SHP77 (cell line): ENCODE measurements at places on chromosomes 1 and 21.

DNA sequence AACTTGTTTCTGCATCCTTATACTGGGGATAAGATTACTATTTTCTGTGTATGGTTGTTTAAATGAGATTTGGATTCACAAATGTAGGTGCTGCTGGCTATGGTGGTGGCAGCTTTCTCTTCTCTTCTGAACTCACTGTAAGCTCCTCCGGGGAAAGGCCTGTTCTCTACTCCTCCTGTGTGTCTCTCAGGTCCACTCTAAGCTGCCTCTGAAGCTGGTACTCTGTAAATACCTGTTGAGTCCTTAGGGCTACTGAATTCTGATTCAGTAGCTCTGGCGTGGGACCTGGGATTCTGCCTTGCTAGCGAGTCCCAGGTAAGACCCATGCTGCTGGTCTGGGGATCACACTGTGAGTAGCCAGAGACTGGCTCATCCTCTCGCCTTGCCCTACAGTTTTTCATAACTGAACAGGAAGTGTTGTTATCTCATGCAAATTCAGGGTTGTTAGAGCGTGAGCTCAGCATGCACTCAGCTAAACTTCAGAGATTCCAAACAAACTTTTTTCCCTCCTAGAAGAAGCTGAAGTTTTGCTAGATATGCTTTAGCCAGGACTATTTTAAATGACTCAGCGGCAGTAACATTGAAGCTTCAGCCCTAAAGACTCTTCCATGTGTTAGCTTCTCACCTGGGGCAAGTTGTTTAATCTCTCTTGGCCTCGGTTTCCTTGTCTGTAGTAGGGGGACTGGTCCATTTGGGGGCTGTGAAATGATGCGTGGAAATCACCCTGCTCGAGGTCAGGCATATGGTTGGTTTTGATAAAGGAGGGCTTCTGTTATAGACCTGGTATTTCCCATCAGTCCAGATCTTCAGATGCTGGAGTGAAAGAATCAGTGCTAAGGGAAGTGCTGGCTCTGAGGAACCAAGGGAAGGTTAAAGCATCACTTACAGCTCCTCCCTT, 271.5 kb upstream of the TMEM51 start:
- DNase-seq: no peak

DNA sequence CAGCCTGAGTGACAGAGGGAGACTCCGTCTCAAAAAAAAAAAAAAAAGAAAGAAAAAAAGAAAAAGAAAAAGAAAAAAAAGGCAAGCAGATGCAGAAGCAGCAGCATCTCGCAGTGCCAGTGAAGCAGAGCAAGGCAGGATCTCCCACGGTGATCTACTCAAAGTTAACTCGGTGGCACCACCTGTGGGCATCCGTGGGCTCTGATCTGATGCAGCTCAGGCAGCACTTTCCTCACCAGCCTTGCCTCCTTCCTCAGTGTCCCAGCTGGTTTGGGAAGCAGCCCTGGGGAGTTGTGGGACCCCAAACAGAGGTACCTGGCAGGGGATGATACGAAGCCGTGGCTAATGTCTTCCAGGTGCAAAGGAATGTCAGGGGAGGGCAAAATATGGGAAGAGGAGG, 104.3 kb upstream of the KRTAP19-8 start:
- DNase-seq: no peak

GRCh38 chr1:27891196-27891889, 19.0 kb downstream of the THEMIS2 start:
- DNase-seq: no peak

DNA sequence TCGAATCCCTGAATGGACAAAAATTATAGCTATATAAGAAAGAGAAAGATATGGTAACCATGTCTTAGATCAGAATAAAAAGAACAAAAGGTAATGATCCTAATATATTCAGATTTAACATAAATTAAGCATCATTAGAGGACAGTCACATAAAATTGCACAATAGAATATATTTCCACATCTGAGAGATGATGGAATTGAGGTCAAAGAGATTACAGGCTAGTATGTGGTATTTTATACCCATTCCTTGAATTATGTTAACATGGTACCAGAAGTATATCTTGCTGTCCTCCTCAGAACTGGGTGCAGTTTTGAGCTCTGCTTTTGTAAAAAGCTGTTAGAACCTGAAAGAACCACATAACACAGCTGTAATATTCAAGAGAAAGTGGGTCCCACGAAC, 245.6 kb upstream of the HOOK1 start:
- DNase-seq: no peak

DNA sequence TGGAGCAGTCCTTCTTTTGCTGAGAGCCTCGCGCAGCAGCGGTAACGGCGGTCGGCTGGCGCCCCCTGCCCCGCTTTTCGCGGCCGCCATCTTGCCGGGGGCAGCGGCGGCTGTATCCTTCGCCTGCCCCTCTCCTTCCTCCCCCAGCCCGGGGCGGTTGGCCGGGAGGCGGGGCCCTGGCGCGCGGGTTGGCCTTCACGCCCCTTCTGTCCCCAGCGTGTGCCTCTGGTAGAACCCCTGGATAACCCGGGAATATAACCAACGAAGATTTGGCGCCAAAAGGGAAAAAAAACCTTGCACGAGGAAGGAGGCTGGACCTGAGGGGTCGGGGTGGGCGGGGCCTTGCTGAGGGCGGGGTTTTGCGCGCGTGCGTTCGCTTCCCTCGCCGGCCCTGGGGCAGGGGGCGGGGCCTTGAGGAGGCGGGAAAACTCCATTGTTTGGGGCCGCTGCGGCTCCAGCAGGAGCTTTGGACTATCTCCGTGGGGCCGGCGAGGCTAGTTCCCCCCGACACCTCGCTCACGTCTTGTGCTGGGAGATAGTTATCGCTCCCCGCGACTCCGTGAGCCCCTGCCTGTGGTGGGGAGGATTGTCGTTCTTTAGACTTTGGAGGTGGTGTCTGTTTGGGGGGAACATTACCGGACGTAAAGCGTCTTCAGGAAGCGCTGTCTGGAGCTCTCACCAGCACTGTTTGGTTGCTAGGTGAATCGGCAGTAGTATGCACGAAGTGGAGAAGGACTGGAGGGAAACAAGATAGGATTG, 689 bp downstream of the NASP start:
- DNase-seq: peak; percentile 76
